ENCODE measurements at places on chromosomes 12 and 14.

GRCh38 chr12:57983146-57983857, 41.9 kb downstream of the ATP23 start:
- DNase-seq = no peak

GRCh38 chr12:109052414-109053323, at the start of gene USP30:
TSS of gene USP30 (plus strand) at chr12:109052576. CDS start at chr12:109052679, 103 bp downstream.
- peak; percentile 90 for DNase-seq

- no peak for DNase-seq
Measured at GRCh38 chr12:132593938-132594358, 16.4 kb downstream of the LRCOL1 start.

DNA sequence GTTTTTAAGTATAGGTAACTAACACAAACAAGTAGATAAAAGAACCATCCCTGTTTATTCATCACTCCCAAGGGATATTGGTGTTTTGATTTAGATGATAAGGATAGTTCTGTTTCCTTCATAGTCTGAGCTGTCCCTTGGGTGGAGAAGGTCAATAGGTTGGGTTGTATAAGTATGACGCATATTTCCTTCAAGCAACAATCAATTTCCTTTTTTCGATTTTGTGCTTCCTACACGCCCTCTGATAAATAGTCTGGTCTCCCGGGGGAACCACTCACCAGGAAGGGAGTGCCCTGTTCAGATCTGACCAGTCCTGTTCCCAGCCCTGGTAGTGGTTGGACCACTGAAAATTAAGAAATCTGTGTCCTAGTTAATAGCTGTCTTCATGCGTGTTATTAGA, 378.8 kb upstream of the FAR2 start:
- no peak for DNase-seq

DNA sequence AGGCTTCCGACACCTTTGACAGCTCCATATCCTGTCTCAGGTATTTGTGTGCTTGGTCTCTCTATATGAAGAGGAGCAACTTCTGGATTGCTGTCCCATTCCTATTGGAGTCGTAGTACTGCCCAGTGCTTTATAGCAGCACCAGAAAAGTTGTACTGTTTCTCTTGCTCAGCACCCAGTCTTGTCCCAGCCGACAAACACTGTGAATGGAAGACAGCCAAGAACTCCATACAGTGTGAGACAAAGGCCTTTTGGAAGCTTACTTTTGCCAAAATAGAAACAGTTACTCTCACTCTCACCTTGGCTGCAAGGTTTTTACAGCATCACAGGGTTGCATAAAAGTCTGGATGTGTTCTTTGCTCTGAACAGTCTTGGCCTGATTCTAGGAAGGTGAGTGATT, 105.3 kb downstream of the TGFB3 start:
- DNase-seq = no peak

DNA sequence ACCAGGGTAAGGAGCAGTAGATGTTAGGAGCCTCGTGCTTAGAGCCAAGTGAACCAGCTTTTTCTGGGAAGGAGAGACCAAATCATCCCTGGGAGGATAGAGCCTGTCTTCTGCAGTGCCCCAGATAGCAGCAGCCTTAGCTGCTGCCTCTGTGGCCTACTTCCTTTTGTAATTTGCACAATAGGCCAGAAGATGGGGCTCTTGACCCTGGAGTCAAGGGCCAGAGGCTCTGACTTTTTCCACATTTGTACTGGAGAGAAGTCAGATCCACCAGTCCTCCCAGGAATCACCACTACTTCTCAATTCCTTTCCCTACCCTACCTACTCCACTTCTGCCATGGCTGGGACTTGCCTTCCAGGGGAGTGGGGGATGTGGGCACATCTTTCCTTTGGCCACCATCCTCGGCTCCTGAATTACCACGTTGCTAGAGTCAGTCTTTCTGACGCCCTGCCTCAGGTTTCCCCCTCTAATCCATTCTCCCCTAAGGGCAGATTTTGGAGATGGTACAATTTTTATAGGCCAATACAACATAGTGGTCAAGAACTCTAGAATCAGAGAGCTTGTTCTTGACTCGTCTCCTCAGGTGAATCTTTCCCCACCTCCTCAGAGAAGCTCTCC, 3.3 kb upstream of the SLC4A8 start:
- DNase-seq = peak; percentile 41

DNA sequence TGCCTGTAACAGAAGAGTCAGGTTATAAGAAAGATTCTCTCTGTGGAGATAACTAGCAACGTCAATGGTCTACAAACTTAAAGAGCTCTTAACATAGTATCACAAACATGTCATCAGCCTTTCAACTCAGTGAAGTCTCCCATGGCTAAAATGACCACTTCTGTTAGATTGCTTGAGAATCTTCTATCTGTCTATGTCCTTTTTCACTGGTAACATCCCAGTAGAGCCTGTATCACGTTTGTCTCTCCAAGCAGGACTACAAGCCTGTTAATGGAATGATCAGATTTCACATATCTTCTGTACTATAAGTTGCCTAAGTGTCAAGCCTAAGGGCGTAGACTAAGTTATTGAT, 50.7 kb downstream of the SLC2A13 start:
- no peak for DNase-seq

DNA sequence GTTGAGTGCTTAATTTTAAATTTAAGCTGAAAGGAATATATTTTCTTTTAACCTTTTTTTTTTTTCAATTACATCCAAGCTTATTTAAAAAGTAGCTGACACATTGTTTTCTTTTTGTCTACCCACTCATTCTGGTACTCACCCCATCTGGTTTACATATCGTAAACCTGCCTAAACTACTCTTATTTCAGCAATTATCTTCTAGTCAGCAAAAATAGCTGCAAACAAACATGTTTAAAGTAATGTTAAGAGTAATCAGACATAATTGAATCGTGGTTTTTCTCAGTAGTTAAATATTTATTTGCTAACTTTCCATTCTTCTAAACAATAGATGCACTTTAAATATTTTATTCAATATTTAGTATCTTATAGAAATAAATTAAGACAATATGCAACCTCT, 492.7 kb upstream of the MGAT4C start:
- DNase-seq = no peak

DNA sequence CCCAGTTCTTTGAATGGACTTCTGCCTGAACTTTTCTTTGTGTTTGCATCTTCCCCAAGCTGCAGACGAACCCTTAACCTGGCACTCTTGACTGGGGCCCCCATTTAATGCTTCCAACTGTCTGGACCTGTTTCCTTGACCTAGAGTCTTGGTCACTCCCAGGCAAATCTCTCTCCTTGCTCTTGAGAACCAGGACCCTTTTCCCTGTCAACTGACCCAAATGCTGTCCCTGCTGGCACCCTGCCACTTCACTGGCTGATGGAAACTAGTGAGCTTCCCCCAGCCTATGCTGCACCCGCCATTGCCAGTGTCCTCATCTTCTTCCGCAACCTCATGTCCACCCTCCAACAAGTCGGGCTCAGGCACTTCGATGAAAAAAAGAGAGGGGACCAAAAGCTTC, 79.5 kb downstream of the PRIMA1 start:
- no peak for DNase-seq

GRCh38 chr14:59107819-59108218, 80.6 kb upstream of the DAAM1 start:
- DNase-seq = no peak

- no peak for DNase-seq
Measured at GRCh38 chr12:56840922-56841321, 77.8 kb downstream of the HSD17B6 start.

Data from activated T-cell treated with anti-CD3 and anti-CD28 coated beads, Interleukin-2, amount 50 U/mL, for 24 hours (primary cell).